HuH-7 (cell line): ENCODE measurements at places on chromosomes 2 and 18.

GRCh38 chr18:24811950-24812681 is 351.7 kb downstream of the HRH4 start:
- no peak for DNase-seq

GRCh38 chr2:95381212-95382191 is 21.0 kb upstream of the FAHD2A start:
- DNase-seq: no peak

DNA sequence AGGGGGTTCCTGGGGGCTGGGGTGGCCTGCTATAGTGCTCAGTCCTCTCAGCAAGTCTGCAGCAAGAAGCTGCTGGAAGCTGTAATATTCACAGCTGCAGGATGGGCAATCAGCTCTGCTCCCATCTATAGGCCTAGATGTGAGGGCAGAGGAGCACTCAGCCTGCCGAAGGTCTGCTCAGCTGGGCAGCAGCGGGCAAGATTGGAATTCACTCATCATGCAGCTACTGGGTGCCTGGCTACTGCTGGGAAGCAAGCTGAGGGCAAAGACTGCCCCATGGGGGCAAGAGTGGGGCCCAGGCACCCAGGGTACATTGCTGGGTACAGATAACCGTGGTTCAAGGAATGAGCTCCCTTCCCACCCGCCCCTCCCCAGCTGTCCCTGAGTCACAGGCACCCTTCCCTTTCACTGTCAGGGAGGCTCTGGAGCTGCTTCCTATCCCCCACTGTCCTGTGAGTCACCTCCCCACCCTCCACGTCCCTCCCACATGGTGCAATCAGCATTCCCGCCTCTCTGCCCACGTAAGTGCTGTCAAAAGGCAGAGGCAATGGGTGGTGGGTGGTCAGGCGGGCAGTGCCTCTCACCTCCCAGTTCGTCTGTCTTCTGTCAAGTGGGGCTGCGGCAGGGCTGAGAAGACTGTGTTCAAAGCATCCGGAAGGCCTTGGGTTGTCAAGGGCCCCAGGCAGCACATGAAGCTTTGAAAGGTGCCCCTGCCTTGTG is 169.2 kb downstream of the TRIM43 start:
- DNase-seq: no peak

DNA sequence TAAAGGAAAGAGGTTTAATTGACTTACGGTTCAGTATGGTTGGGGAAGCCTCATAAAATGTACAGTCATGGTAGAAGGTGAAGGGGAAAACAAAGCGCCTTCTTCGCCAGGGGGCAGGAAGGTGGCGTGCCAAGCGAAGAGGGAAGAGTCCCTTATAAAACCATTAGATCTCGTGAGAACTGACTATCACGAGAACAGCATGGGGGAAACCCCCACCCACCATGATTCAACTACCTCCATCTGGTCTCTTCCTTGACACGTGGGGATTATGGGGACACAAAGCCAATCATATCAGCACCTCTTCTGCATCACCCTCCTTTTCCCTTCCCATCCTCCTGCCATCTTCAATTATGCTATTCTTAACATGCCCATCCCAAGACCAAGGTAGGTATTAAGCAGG is 29.9 kb upstream of the TANK start:
- DNase-seq: no peak

DNA sequence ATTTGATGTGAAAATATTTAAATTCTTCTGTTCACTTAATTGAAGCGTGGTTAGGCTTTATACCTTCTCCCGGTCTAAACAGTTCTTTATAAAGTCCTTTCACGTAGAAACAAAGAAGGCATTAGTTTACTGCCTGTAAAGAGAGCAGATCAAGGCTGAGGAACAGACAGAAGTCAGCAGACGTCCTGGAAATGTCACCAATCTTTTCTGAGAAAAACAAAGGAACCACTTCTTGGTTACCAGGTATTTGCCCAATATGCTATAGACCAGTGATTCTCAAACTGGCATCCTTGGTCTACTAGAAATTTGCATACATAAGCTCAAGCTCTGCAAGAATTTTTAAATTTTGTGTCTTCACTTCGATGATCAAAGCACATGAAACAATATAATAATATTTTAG is 89.2 kb upstream of the STK17B start:
- no peak for DNase-seq

DNA sequence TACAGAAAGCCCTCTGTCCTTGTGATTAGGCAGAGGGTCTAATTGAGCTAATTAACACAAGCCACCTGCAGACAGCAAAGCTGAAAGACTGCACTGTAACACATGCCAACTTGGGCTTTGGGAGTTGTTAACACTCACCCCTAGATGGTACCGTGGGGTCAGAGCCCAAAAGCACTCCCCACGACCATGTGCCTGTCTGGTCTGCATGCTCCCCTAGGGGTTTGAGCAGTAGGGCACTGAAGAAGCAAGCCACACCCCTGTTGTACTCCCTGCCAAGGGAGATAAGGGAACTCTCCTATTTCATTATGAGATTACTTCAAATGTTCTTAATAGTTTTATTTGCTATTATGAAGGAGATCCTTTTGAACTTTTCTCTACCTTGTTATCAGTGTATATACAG is 560.1 kb upstream of the FSHR start:
- no peak for DNase-seq
